Effector CD4-positive, alpha-beta T cell (primary cell): ENCODE measurements at places on chromosomes 2 and 18.
A peak's percentile ranks its signal among the peaks of the same experiment; 100 is the strongest.

GRCh38 chr2:234954551-234954992 is 2.8 kb downstream of the SH3BP4 start:
- no peak for DNase-seq

DNA sequence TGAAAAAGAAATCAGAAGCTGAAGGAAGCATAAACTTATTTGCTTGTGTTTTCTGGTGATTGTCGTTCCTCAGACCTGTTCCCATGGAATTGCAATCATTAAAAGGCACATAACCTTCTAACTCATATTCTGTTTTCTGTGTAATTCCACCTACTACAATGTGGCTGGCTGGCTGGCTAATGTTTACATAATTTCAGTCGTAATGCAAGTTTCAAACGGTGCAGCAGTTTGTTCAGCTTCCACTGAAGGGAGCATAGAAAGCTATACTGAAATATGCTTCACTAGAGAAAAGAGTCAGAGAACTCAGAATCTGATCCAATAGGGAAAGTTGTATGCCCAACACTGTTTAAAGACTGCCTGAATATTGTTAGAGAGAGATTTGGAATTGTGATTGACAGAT is 27.1 kb upstream of the SCN7A start:
- DNase-seq = no peak

- no peak for DNase-seq
Measured at GRCh38 chr18:34028324-34028723, 196.4 kb downstream of the NOL4 start.

DNA sequence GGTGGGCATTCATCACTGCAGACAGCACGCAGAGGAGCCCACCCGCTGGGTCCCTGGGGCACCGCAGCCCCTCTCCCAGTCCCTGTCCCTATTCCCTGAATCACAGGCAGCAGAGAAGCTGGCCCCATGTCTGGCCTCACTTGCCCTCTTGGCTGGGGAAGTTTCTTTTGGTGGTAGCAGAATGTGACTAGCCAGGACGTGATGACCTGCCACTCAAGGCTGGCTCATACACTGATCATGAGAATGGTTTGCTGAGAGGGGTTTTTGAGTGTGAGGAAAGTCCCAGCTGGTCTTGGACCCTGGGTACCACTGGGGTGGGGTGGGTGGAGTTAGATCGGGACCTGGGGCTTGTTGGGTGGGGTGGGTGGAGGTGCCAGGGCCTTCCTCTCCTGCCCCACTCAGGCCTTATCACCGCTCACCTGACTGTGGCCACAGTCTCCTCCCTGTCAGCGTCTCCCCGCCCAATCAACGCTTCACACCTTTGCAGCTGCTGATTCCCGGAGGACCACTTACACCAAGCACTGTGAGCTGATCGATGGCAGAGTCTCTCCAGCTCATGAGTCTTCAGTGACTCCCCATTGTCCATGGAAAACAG is 28.9 kb upstream of the FOSL2 start:
- no peak for DNase-seq

- peak; percentile 44 for DNase-seq
Measured at GRCh38 chr2:219509780-219510511, 4.3 kb upstream of the ASIC4 start.

DNA sequence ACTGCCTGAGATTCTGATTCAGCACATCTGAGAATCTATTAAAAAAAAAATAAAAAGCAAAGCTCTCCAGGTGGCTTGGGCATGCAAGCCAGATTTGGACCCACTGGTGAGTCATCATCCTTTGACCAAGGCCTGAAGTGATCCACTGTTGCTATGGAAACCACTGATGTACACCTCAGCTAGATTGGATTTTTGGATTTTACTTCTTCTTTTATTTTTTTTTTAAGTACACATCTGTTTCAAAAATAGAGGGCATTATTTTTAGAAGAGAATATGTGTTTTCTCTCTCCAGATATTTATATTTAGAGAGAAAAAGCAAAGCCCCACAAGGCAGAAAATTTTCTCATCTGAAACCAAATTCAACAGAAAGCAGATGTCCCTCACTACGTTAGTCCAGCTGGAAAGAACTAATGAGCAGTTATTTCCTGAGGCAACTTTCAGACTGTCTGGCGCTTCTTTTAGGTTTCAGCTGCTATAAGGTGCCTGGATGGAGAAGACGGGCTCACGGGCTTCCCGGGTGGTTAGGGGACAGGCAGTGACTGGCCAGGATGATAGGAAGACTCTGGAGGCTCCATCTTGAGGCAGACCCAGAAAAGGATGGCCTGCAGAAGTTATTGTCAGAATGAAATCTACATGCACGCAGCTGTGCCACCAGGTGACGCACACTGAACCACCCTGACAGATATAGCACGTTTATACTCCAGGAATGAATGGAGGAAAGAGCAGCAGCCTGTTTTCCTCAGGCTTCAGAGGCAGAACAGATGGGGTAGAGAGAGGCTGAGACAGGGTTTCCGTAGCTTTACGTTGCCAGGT is 50.5 kb downstream of the MRPL35 start:
- DNase-seq = no peak

DNA sequence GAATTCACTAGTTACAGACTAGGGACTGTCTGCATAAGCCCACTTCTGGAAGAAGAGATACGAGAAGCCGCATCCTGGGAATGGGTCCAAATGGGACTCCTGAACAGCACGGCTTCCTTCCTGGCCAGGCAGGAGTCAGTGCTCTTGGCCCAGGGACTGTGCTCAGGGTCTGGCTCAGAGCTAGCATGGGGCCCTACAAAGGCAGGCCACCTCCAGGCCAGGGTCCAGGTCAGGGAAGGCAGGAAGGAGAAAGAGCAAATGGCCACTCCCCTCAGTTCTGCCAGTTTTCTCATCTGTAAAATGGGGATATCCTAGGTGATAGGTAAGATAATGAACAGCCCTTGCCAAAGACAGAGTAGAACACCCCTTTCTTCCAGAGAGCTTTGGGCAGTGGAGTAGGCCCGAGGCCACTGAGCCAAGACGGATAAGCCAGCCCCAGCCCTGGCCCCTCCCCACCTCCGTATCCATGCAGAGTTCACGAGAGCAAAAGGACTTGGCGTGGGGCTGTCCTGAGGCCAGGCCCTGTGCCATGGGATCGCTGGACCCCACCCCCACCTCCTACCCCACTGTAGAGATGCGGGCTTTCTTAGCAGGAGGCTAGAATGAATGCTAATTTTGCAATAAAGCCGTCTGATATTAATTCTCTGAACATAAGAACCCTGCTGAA is 190.1 kb downstream of the MGAT5 start:
- DNase-seq = no peak

GRCh38 chr2:71101656-71102055 is 28.4 kb downstream of the MCEE start:
- DNase-seq = no peak

DNA sequence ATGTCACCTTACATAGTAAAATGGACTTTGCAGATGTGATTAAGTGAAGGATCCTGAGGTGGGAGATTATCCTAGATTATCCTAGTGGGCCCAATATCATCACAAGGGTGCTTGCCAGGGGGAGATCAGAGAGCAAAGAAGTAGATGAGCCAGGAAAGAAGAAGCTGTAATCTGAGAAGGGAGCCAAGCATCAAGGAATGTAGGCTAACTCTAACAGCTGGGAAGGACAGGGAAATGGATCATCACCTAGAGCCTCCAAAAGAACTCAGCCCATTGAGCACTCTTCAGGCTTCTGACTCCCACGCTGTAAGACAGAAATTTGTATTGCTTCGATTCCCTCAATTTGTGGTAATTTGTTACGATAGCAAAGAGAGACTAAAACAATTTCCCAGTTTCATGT is 309.9 kb downstream of the LRP1B start:
- DNase-seq = no peak

- DNase-seq = no peak
Measured at GRCh38 chr2:182248362-182248761, 178.5 kb downstream of the PDE1A start.

DNA sequence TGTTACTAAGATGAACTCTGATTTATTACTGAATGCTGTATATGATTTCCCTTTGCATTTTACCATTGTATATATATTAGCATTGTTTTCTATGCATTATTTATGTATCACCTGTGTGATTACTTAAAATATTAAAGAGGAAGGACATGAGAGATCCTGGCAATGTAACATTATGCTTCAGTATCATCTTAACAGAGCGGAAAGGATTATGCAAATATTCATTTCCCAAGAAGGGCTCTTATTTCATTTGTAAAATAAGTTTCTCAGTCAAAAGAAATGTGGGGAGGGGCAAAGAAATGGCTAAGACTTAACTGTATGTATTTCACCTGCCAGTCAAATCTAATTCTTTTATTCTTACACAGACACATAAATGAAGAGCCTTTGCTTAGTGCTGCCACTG is 654.2 kb upstream of the PKDCC start:
- no peak for DNase-seq

GRCh38 chr2:113229795-113230194 is 48.9 kb downstream of the PAX8 start:
- no peak for DNase-seq

- DNase-seq = no peak
Measured at GRCh38 chr2:217568289-217568971, 434.4 kb downstream of the TNS1 start.

DNA sequence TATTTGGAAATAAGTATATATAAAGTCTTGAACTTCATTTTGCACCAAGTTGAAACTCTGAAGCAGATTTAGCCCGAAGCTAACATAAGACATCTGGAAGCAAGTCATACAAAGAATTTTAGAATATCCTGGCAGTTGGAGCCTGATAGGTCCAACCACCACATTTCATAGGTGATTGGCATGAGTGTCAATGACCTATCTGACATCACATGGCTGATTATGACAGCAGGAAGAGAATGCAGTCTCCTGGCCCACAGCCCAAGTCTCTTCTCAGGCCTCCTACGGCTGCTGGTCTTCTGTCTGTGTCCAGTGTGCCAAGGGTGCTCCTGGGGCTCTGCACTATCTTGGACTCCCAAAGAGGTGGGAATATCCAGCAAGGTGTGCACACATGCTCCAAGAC is 325.7 kb upstream of the ACVR2A start:
- no peak for DNase-seq

- no peak for DNase-seq
Measured at GRCh38 chr2:9317559-9317958, 105.8 kb downstream of the ITGB1BP1 start.

- no peak for DNase-seq
Measured at GRCh38 chr2:187102381-187102780, 253.4 kb upstream of the ZSWIM2 start.

DNA sequence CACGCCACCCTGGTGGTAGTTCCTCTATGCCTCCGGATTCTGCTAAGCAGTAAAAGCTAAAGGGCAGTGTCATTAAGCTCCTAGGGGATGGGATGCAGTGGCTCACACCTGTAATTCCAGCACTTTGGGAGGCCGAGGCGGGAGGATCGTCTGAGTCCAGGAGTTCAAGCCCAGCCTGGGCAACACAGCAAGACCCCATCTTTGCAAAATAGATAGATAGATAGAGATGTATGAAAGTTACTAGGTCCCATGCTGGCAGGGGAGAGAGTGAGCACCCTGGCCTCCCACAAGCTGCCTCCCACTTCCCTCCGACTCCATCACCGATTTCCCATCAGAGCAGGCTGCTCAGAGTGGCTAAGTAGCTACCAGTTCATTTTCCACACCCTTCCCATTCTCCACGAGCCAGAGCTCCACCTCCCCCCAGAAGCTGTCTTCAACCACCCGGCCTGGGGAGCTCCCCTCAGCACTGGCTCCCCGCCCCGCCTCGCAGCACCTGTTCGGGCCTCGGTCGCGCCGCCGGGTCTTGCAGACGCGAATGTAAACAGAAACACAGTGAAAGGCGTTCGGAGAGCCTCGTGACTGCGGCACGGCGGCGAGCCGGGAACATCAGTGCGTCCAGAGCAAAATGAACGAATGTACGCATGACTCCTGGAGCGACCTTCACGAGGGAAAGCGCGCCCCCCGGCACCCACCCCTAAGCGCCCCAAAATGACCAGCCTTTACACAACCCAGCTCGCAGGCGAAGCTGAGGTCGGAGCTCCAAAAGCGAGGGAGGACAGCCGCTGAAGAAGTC is 598 bp upstream of the CEP68 start:
- DNase-seq = peak; percentile 64

GRCh38 chr2:170165129-170165528 is 12.8 kb upstream of the MYO3B start:
- no peak for DNase-seq

DNA sequence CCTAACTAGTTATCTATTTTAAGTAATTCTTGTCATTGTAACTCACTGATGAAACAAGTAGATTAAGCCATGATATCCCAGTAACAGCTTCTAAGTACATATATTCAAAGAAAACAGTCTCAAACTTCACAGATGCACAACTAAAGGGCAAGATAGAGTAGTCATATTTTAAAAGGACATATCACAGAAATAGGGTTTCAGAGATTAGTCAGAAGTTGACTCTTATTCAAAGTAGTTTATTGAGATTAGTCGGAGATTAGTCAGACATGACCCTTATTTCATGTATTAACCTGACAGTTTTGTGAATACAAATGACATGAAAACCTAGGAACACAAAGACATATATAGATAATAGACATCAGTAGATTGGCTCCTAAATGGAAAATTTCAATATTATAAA is 15.9 kb upstream of the CHAC2 start:
- DNase-seq = no peak

DNA sequence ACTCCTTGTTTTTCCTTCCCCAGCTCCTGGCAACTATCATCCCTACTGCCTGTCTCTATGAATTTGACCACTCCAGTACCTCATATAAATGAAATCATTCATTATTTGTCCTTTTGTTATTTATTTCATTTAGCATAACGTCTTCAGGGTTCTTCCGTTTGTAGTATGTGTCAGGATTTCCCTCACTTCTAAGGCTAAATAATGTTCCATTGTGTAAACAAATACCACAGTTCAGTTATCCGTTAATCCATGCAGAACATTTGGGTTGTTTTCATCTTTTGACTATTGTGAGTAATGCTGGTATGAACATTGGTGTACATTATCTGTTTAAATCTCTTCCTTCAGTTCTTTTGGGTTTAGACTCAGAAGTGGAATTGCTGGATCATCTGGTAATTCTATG is 18.8 kb downstream of the DYNC2LI1 start:
- DNase-seq = no peak
